ENCODE measurements at places on chromosomes 6 and 20. TPM values are rescaled to one million over a fixed set of nuclear protein-coding genes. Genes with fewer than 3 reads are reported as not detected.
A peak's percentile ranks its signal among the peaks of the same experiment; 100 is the strongest.

DNA sequence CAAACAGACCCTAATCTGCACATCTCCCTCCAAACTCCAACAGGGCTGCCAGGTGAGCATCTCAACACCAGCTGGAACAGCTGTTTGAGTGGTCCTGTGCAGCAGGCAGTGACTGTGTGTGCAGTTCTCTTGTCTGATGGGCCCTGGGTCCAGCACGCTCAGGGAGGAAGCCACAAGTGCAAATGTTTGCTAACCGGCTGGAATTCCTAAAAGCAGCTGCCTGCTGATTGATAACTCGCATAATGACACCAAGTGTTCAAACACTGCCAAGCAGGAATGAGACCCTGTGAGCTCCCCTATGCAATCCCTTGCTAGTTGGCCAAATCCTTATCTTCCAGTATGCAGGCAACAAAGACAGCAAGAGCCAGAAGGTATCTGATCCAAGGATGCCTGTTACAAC lies 650.6 kb downstream of the CBLN4 start:
- DNase-seq = no peak

- no peak for DNase-seq
Observed at GRCh38 chr6:116409756-116410155, 39.0 kb downstream of the DSE start.

DNA sequence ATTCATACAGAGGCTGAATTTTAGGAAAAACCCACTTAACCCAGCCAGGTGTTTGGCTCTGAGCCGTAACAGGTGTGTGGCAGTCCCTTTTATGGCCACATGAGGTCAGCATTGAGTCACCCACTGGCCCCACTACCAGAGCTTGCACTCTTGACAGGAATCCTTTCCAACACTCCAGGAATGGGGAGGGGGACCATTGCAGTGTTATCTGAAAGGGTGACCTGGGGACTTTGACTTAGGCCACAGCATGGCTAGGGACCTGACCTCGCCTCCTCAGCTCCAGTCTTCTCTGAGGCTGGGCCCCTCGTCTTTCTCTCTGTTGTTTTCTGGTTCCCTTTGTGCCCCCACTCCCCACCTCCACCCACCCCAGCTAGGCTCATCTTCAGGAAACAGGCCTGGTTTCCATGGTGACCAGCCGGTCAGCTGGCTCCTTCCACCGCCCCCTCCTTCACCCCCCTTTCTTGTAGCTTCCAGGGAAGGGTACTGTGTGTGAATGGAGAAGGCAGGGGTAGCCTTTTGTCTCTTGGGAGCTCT lies 2.1 kb upstream of the TMEM151B start:
- peak; percentile 66 for DNase-seq

- no peak for DNase-seq
Observed at GRCh38 chr6:153045271-153045670, 42.8 kb upstream of the MTRF1L start.

DNA sequence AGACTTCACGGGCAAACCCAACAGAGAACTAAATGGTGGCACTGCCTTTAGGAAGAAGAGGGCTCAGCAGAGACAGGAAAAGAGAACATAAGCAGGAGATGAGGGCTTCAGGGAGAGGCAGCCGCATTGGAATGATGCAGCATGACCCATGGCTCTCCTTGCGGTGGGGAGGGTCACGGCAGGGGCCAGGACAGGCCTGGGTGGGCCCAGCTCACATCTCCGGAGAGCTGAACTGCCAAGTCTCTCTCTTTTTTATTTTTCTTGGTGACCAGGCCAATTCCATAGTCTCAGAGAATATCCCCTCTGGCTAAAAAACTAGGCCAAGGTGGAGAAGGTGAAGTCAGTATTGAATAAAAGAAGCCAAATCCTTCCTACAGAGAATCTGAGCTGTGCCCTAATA lies 77.5 kb upstream of the TRAF3IP2 start:
- DNase-seq = no peak

GRCh38 chr6:13667655-13668054 lies 44.0 kb downstream of the RANBP9 start:
- peak; percentile 17 for DNase-seq

DNA sequence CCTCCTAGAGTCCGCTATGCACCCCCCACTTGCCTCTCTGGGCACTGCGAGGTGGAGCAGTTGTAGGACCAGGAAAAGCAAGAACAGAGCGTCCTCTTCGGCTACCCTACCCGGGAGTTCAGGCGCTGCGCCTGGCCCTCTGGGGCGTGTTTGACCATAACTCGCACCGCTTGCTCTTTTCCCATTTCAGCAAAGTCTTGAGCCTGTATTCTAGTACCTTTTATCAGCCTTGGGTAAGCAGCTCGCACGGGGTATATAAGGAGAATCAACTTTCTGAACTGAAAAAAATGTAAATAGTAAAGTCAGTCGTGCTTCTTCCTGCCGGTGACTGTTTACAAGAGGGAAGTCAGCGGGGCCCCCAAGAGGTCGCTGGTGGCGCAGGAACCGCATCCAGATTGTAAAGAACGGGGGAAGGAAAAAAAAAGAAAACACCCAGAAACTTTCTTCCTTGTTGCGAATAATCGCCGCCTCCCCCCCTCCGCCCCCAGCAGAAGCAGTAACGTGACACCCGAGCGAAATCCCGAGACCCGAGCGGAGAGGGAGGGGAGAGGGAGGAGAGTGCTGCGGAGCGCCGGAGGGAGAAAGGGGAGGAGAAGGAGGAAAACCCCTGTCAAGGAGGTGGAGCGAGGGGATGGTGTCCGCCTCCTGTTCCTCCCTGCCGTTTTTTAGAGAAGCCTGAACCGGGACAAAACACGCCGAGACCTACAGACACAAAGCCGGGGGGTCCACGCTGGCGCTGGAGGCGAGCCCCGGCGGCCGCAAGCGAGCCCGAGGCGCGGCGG lies at the start of gene UST:
Gene UST, plus strand, starts transcription at position 668 of the 782 bp plus-strand sequence. CDS start 401 bp downstream, outside the sequence.
- DNase-seq = peak; percentile 96

DNA sequence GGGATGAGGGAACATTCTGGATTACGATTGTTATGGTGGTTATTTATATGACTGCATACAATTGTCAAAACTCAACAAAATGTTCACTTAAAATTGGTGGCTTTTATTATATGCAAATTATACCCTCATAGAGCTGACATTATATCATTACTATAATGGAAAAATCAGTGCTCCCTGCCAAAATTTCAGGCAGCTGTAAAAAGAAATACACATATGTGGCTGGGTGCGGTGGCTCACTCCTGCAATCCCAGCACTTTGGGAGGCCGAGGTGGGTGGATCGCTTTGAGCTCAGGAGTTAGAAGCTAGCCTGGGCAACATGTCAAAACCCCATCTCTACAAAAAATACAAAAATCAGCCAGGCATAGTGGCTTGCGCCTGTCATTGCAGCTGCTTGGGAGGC lies 75.8 kb upstream of the SULF2 start:
- no peak for DNase-seq

GRCh38 chr6:90285042-90285481 lies 11.6 kb downstream of the BACH2 start:
- no peak for DNase-seq

DNA sequence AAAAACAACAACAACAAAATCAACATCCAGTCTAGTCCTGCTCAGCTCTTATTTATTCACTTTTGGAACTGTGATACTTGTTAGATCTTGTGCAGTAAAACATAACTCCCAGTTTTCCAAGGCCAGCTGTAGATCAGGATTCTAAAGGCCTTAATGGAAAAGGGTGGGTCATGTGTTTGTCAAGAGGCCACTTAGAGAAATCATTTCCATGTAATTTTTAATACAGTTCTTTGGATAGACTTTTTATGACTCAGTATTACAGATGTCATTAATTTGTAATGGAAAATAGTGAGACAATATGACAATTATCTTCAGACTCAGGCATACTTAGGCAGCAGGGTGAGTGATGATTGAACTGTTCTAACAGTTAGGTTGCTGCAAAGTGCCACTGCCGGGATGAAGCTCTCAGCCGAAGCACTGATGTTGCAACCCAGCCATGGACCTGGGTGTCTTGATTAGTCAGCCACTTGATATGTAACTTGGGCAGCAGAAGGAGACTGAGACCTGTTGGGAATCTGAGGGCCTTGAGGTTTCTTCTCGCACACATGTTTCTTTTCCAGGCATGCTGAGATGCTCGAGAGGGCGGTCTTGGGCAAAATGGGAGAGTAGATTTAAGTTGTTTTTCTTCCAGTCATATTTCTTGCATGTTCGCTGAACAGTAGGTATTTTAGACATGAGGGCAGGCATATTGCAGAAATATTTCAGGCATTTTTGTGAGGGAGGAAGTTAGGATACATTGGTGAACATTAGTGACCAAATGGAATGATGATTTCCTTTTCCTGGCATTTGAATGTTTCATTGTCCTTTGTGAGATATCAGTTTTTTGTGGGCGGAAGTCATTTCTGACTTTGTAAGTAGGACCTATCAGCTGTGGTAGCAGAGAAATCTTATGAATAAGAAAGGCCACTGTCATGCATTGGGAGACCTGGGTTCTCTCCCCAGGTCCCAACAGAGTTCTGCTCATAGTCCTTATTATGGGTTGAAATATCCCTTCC lies 52.3 kb downstream of the SLX4IP start:
- peak; percentile 43 for DNase-seq

- DNase-seq = no peak
Observed at GRCh38 chr6:111597291-111598086, 8.2 kb downstream of the TRAF3IP2 start.

GRCh38 chr20:19812696-19813095 lies 54.6 kb downstream of the RIN2 start:
- no peak for DNase-seq

DNA sequence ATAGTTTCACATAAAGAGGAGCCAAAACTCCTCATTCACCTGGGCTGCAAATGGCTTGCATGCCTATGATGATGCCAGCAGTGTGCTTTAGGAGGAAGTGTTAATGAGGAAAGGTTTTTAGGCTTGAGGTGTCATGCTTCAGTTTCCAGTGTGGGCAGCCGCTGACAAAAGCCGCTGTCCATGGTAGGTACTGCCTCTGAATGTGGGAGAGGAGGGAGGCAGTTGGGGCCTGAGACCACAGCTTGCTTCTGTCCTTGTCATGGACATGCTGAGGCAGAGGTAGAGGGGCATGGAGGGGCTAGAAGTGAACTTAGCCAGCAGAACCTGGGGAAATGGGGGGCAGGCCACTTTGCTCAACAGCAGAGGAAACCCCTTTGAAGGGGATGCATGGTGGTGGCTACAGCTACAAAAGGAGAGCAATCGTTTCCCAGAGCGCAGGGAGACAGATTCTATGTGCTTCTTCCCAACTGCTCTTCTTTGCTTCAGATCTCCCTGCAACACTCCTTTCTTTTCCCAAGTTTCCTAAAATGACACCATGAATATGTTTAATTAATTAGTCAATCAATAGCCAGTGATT lies 372.1 kb upstream of the CNR1 start:
- peak; percentile 40 for DNase-seq

- DNase-seq = no peak
Observed at GRCh38 chr20:51400051-51400926, 142.2 kb downstream of the NFATC2 start.

GRCh38 chr20:18571578-18571977 lies 4.3 kb downstream of the SMIM26 start:
- DNase-seq = no peak

- DNase-seq = no peak
Observed at GRCh38 chr6:130432838-130433237, 67.0 kb downstream of the TMEM200A start.

DNA sequence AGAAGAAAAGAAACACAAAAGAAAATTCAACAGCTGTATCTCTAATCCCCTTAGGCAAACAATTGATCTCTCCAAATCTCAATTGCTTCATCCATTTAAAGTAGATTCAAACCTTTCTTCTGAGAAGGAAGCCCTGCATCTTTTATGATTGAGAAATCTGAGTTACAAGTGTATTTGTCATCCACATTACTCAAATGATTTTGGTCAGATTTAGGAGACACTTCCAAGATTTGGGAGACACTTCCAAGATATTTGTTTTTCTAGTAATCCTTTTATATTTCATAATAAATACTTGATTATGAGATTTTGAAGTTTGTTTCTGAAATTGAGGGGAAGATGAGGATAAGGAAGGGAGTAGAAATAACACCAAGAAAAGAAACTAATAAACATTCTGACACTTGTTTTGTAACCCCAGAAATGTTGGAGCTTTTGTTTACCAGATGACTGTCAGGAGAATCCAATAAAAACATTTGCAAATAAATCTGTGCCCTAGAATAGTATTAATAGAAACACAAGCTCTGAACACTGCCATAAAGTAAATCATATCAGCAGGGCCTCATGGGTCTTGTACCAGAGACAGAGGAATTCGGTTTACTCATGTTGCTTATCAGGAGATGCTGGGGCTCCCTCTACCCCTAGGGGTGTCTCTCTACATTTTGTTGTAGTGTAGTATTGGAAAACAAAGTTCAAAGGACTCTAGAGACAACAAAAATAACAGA lies 314.3 kb upstream of the NT5E start:
- peak; percentile 64 for DNase-seq

DNA sequence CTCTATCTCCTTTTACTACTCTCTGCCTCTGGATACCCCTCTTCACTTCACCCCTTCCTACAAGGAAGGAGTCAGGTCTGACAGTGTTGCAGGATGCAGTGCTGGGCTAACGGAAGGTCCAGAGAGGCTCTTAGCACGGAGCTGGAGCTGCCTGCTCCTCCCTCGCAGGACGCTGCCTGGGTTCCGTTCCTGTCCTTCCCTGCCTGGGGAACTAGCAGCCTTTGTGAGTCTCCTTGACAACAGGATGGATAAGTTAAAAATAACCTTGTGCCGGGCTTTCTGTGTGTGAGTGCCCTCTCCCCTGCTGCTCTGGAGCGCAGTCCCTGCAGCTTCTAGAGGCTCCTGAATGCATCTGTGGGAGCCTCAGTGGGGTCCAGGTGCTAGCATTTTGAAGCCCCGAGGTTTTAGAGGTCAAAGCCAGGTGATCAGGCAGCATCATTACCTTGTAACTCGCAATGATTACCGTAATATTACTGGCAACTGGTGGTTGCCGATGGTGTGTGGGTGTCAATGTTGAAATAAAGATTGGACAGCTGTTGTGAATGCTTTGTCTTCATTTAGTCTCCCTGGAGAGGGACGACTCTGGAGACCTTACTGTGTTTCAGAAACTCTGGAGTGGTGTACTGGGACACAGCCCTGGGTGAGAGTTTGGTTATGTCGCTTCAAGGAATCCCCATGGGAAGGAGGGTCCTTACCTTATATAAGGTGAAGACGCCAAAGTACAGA lies 44.4 kb downstream of the CDS2 start:
- no peak for DNase-seq

DNA sequence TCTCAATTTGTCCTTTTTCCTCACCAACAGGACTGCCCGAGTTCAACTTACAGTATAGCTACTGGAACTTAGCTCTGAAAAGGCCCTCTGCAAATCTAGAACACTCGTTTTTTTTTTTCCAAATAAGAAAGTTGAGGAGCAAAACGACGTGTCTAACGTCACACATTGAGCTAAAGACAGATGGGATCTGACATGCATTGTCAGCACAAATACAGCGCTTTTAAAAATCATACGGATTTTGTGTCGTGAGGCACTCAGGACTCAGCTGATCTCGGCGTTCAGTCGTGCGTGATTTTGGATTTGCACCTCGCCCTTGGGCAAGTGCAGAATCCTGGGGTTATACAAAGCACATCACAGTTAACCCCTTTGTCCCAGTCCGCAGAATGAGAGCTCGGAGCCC lies 94.7 kb upstream of the ZNF322 start:
- no peak for DNase-seq

RIOK1 gene
- total RNA-seq = 34.2 TPM

SDCBP2 gene
- total RNA-seq = 11.8 TPM

SLC17A1 gene
- total RNA-seq = not detected

RBM24 gene
- not detected for total RNA-seq

BPI gene
- total RNA-seq = not detected

ACTL10 gene
- 1.7 TPM for total RNA-seq

HLA-DRB5 gene
- total RNA-seq = not detected

IRF4 gene
- not detected for total RNA-seq

ID1 gene
- 38.4 TPM for total RNA-seq
